Right lung (tissue), 10 donors: ENCODE measurements at places on chromosomes 4 and X. TPM values are rescaled to one million over a fixed set of nuclear protein-coding genes. Genes with fewer than 3 reads are reported as not detected.

Gene SGCB
- polyA plus RNA-seq, result 36.0 TPM

Gene LONRF3
- polyA plus RNA-seq, result 2.4 TPM

Gene GDPD2
- 0.14 TPM for polyA plus RNA-seq

Gene PROM1
- 32.4 TPM for polyA plus RNA-seq

Gene RAB9B
- 3.3 TPM for polyA plus RNA-seq

Gene SAGE1
- not detected for polyA plus RNA-seq

Gene TENT5D
- not detected for polyA plus RNA-seq

Gene POU3F4
- polyA plus RNA-seq, result not detected

Gene GAB3
- 6.8 TPM for polyA plus RNA-seq

Gene ZNF185
- polyA plus RNA-seq, result 15.0 TPM

Gene FAM9B
- 0.08 TPM for polyA plus RNA-seq
